ENCODE measurements at places on chromosomes 2 and 18. TPM values are rescaled to one million over a fixed set of nuclear protein-coding genes. Genes with fewer than 3 reads are reported as not detected.

CPO gene
- total RNA-seq = 0.17 TPM

REG3A gene
- total RNA-seq = not detected

C2orf78 gene
- total RNA-seq = not detected

CAPN14 gene
- total RNA-seq = 0.33 TPM

ATP6V1B1 gene
- total RNA-seq = 1.7 TPM

WBP1 gene
- 87.2 TPM for total RNA-seq

TRABD2A gene
- 17.5 TPM for total RNA-seq

DGKD gene
- total RNA-seq = 9.8 TPM

HEATR5B gene
- 18.7 TPM for total RNA-seq

KIAA2012 gene
- 0.17 TPM for total RNA-seq

CPLX4 gene
- total RNA-seq = not detected

CD8B2 gene
- not detected for total RNA-seq

UGT1A6 gene
- total RNA-seq = not detected

NAT8 gene
- total RNA-seq = not detected

CGREF1 gene
- 3.6 TPM for total RNA-seq

VIT gene
- 2.3 TPM for total RNA-seq

ALLC gene
- total RNA-seq = not detected

DSG2 gene
- total RNA-seq = 0.73 TPM

MYL1 gene
- not detected for total RNA-seq

NCOA1 gene
- total RNA-seq = 15.4 TPM

HMSD gene
- 0.15 TPM for total RNA-seq

KIF3C gene
- 11.3 TPM for total RNA-seq

POTEI gene
- not detected for total RNA-seq

RSAD2 gene
- total RNA-seq = 0.50 TPM

HOXD11 gene
- not detected for total RNA-seq

ZNF804A gene
- total RNA-seq = 2.3 TPM

PCARE gene
- not detected for total RNA-seq

EGR4 gene
- total RNA-seq = 0.83 TPM

CYP27A1 gene
- 19.1 TPM for total RNA-seq

AQP12A gene
- total RNA-seq = not detected

DAW1 gene
- 0.17 TPM for total RNA-seq

PXDN gene
- total RNA-seq = 144 TPM

LRRC30 gene
- total RNA-seq = not detected

GKN1 gene
- not detected for total RNA-seq

CNDP1 gene
- not detected for total RNA-seq

ARHGEF33 gene
- 0.29 TPM for total RNA-seq

PELI1 gene
- total RNA-seq = 6.6 TPM

DSC3 gene
- total RNA-seq = 0.15 TPM

NMS gene
- total RNA-seq = not detected

TCF23 gene
- total RNA-seq = not detected

EPHA4 gene
- 6.4 TPM for total RNA-seq

NPPC gene
- not detected for total RNA-seq

ANKRD30B gene
- total RNA-seq = 0.50 TPM

CDH2 gene
- total RNA-seq = 6.3 TPM

PLA2R1 gene
- total RNA-seq = 14.1 TPM

EVX2 gene
- not detected for total RNA-seq

DYSF gene
- total RNA-seq = 0.15 TPM

Data from smooth muscle cell of trachea (primary cell).